Dermis microvascular lymphatic vessel endothelial cell (primary cell): ENCODE measurements at places on chromosomes 2 and 18.
A peak's percentile ranks its signal among the peaks of the same experiment; 100 is the strongest.

DNA sequence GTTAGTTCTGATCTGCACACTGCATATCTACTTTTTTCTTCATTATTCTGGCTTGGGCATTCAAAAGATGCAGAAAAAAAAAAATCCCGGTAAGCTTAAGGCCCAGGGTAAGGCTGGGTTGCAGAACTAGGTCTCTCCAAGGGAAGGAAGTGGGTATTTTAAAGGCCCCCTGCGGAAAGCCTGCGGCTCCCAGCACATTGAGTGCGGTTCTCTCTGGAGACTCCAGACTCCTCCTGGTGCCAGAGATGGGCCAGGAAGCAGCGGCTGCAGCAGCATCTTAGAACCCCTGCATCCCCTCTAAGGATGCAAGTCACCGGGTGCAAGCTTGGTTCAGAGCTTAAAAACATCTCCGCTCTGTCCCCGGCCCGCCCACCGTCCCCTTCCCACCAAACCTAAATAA is 49.5 kb downstream of the TGIF1 start:
- peak; percentile 5 for DNase-seq

- DNase-seq: no peak
Measured at GRCh38 chr2:105278654-105279053, 37.1 kb downstream of the GPR45 start.

- no peak for DNase-seq
Measured at GRCh38 chr18:32380559-32380958, 90.1 kb downstream of the GAREM1 start.

DNA sequence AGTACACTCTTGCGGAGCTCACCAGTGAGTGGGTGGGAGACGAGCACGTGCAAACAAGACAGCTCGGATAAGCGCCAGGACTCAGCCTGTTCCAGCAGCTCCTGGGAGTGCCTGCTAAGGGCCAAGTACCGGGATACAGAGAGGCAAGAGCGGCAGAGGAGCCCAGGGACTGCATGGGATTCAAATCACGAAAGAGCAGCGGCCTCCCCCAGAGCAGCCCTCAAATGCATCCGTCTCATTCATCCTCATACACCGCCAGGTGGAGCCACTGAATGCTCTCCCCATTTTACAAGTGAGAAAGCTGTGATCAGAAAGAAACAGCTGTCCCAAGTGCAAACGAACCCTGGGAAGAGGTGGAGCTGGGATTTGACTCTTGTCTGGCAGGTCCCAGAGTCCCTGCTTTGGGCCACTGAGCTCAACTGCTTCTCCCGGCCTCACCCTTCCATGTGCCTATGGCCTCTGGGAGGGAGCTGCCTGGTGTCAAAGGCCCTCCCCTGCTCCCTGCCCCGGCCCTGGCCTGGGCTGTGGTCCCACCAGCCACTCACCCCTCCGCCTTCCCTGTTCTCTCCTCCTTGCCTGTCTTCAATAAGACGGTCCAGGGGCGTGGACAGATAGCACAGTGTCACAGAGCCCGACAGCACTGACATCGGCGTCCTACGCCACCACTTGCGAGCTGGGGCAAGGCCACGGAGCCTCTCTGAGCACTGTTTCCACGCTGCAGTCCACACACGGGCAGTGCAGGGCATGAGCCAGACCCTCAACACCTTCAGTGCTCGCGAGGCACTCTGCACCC is 72.8 kb upstream of the TAF1B start:
- DNase-seq: peak; percentile 43
